ENCODE measurements at places on chromosomes 3 and 15. TPM values are rescaled to one million over a fixed set of nuclear protein-coding genes. Genes with fewer than 3 reads are reported as not detected.

PLOD2 gene
- 30.5 TPM for total RNA-seq

GRCh38 chr3:5568451-5568850 is 380.9 kb downstream of the EDEM1 start:
- DNase-seq, result peak; percentile 1

CHRM5 gene
- not detected for total RNA-seq

DNAH12 gene
- total RNA-seq, result not detected

GOLGA6B gene
- not detected for total RNA-seq

Data from GM23338 (cell line).